HFFc6 (cell line): ENCODE measurements at places on chromosomes 12 and 14.
A peak's percentile ranks its signal among the peaks of the same experiment; 100 is the strongest.

DNA sequence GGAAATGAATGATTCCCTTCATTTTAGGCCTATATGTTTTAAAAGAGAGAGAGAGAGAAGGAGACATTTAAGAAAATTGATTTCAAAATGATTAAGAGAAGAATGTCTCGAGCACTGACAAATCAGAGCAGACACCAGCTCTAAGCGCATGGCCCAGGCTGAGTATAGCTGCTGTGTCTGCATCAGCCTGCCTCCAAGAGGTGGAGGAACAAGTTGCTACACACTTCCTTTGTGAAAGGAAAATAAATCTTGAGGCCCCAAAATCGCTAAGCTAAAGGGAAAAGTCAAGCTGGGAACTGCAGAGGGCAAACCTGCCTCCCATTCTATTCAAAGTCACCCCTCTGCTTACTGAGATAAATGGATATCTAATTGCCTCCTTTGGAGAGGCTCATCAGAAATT is 728.7 kb upstream of the TMEM132C start:
- DNase-seq, result no peak

DNA sequence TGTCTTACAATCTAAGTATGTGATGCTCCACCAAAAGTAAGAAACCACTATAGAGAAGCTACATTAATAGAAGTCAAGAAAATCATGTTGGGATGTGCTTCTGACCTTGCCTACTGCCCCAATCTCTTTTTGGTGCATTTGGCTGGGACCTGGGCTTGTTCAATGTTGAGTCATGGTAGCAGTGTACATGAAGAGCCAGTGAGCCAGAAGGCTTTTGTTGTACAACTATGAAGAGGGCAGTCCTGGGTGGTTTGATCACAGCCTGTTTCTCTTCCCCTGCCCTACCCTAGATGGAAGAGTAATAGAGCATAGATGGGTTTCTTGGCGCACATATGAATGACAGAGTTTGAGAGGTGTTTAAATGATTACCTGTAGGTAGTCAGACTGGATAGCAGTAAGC is 56.4 kb downstream of the UBR7 start:
- peak; percentile 9 for DNase-seq

DNA sequence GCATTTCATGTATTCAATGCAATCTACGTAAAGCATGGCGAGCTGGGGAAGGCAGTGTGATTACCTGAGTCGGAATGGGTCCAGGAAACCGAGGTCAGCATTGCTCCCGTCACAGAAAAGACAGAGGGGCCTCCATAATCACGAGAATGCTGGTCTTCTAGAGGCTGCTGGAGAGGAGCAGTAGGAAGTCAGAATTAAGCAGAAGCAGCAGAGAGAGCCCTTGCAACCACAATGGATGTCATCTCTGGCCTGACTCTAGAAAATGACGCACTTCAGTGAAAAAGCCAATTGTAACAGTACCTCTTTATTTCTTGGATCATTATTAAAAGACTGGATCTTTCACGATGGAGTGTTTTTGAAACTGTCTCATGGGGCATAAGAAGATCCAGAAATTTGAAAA is 69.5 kb upstream of the FOXN3 start:
- DNase-seq, result no peak

GRCh38 chr14:56294128-56294527 is 175.9 kb downstream of the PELI2 start:
- no peak for DNase-seq

- DNase-seq, result no peak
Measured at GRCh38 chr12:5434647-5435560, 3.0 kb downstream of the NTF3 start.

GRCh38 chr14:81311141-81311540 is 89.0 kb downstream of the STON2 start:
- no peak for DNase-seq

DNA sequence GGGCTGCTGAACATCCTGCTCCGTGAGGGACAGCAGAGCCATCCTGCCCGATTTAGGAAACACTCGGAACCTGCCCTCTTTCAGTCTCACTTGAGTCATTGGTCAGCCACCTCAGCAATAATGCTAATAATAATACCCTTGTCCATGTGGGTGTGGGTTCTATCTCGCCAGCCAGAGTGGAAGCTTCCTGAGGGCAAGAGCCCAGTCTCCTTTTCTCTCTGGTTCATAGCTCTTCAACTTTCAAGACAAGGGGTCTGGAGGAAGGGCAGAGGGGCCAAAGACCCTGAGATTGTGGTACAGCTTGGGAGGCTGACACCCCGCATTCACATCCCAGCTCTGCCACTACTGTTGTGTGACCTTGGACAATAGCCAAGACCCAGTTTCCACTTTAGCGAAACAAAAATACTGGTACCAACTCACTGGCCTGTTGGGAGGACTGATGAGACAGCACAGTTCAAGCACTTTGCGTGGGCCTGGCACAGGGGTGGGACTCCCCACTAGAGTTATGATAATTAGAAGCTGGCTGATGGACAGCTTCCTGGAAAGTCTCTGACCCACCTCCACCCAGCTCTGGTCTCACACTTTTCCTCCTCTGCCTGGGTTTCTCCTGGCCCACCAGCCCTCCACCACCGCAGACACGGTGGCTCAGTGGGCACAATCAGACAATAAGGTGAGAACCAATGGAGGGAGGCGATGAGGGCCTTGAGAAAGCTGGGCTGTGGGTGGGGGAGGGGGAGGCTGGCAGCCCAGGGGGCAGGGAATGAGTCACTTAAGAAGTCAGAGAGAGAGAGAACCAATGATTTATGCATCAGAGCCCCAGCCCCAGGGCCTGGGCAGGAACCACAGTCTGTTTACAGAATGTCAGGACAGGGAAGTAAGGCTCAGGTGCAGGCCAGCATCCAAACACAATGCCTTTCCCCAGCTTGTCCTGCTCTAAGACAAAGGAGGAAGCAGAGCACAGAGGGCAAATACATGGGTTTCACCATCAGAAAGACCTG is 9.6 kb downstream of the FAIM2 start:
- DNase-seq, result no peak

GRCh38 chr14:67411820-67412421 is at the start of gene PLEK2:
Gene PLEK2, minus strand, starts transcription at chr14:67412165. Its CDS starts 106 bp downstream, at chr14:67412059.
- DNase-seq, result no peak

GRCh38 chr14:91302391-91302790 is 57.9 kb upstream of the GPR68 start:
- no peak for DNase-seq

DNA sequence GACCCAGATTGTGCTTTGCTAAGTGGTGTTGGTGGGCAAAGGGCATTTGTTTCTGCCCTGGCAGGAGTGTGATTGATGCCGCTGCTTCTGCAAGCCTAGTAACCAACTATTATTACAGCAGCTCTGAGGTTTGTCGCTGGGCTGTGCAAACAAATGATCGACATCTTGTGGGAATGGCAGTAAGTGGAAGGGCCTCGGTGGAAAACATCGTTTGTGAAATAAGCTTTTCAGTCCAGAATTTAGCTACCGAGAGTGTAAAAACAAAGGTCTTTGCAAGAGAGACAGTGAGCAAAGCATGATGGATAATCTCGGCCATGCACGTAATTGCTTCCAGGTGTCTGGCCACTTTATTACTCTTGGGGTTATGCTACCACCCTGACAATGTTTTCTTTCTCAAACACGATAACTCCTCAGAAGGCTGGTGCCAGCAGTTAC is 397.7 kb upstream of the PRICKLE1 start:
- DNase-seq, result no peak

- no peak for DNase-seq
Measured at GRCh38 chr14:22925513-22925912, 3.7 kb downstream of the PRMT5 start.

- DNase-seq, result peak; percentile 62
Measured at GRCh38 chr14:71322655-71323250, 415.5 kb downstream of the PCNX1 start.

DNA sequence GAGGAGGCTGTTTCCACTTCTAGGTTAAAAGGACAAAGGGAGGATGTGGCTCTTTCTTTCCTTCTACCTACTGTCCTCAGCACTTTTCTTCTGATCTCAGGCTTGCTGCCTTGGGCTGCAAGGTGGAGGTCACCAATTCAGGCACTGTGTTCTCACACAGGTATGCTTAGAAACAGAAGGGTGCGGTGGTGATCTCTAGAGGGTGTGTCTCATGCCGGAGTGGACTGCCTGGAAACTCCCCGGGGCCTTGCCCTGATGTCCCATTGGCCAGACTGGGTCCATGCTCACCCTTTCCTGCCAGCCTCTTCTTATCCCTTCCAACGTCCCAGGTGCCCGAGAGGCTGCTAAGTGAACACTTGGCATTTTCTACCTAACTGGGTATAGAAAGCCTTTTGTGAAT is 1197.6 kb downstream of the AACS start:
- no peak for DNase-seq

GRCh38 chr12:102960766-102961465 is 3.4 kb downstream of the ASCL1 start:
- DNase-seq, result no peak

- no peak for DNase-seq
Measured at GRCh38 chr12:113888435-113888834, 77.7 kb downstream of the RBM19 start.

DNA sequence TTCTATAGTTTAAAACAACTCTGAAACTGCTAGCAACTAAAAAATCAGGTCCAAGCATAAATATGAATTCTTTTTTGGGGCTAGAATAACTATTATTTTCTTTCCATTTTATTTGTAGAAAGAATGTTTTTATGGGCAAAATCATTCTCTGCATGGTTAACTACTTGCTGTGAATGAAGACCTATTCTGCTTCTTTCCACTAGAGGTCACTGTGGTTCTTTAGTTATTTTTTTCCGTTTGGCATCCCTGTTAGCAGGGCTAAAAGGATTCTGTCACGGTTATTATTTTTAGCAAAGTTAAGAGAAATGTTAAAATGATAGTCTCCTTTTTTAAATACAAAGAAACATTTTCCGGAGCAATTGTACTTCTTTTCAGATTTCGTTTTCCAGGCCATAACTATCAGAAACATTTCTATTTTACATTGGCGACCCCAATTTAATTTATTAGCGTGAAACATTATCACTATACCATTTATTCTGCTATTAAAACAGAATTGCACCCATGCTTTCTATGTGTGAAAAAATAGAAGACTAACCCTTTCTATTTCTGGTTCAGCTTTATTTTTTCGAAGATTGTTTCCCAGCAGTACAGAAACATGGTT is 404.8 kb downstream of the ATP23 start:
- DNase-seq, result peak; percentile 64

- no peak for DNase-seq
Measured at GRCh38 chr14:49424436-49425331, 161.5 kb downstream of the RPS29 start.

DNA sequence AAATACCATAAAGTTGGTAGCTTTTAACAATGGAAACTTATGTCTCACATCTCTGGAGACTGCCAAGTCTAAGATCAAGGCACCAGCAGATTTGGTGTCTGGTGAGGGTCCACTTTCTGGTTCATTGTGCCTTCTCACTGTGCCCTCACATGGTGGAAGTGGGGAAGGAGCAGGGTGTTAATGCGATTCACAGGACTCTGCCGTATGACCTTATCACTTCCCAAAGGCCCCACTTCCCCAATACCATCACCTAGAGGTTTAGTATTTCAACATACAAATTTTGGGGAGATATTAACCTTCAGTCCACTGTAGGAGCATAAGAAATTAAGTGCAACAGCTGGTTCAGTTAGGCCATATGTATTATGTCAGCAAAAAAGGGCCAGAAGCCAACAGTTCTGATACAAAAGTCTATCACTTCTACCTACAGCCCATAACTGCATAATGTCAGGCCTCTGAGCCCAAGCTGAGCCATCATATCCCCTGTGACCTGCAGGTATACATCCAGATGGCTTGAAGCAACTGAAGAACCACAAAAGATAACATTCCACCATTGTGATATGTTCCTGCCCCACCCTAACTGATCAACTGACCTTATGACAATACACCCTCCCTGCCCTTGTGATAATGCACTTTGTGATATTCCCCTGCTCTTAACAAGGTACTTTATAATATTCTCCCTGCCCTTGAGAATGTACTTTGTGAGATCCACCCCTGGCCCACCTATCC is 24.7 kb downstream of the DDHD1 start:
- no peak for DNase-seq

GRCh38 chr12:92505254-92506231 is 197.2 kb upstream of the PLEKHG7 start:
- no peak for DNase-seq

DNA sequence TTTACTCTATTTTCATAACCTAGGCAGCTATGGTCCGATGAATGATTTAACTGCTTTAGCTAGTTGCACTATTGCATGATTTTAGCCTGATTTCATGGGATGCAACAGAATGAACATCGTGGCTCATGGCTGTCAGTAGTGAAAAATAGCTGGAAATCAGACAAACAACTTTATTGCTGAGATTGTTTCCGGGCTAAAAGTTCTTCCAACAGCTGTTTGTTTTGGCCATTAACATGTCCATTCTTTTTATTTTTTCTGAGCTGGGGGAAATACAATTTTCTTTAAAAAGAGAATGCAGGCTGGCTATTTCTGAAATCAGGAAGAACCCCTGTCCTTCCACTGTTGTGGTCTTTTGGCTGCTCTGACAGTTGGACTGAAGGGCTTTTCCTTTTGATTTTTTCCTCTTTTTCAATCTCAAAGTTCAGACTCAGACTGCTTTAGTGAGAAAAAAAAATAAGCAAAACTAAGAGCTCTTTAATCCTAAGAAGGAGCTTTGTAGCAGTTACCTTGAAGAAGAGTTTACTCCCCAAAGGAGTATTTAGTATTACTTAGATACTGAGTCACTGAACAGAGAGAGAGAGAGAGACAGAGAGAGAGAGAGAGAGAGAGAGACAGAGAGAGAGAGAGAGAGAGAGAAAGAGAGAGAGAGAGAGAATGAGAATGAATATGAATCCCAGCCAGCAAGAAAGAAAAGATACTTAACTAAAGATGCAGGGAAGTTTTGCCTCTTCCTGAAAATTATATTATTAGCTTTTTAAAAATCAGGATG is at the start of gene NAV3:
TSS of gene NAV3 (plus strand) at position 312 of the 769 bp plus-strand sequence. CDS start 568 bp downstream, outside the sequence.
- no peak for DNase-seq

DNA sequence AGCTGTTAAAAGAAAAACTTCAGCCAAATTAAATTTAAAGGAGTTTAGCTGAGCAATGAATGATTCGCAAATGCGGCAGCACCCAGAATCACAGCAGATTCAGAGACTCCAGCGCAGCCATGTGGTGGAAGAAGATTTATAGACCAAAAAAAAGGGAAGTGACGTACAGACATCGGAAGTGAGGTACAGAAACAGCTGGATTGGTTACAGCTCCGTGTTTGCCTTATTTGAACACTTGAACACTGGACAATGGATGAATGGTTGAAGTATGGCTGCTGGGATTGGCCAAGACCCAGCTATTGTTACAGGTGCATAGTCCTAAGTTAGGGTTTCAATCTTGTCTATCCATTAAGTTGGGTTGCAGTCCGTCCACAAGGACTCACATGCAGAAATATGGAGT is 42.6 kb downstream of the GALNT8 start:
- no peak for DNase-seq

GRCh38 chr14:36300337-36300736 is 20.1 kb downstream of the MBIP start:
- peak; percentile 32 for DNase-seq

DNA sequence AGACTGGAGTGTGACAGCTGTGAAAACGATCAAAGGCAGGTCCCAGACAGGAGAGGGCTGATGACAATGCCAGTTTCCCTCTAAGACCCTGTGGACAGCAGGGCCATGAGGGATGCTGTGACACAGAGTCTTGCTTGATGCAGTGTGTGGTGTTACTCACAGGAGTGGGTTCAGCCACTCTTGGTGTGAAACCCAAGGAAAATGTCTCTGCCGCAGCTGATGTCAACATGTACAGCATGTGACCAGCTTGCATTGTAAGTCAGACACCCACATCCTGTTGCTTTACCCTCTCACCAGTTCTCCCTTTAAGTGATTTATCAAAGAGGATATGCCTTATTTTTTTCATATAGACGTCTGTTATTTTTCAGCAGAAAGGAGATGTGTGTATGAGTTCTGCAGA is 268.6 kb downstream of the BTG1 start:
- DNase-seq, result no peak

- DNase-seq, result no peak
Measured at GRCh38 chr14:100446572-100446971, 123.4 kb downstream of the SLC25A47 start.
